ENCODE measurements at places on chromosomes 7 and 10.

DNA sequence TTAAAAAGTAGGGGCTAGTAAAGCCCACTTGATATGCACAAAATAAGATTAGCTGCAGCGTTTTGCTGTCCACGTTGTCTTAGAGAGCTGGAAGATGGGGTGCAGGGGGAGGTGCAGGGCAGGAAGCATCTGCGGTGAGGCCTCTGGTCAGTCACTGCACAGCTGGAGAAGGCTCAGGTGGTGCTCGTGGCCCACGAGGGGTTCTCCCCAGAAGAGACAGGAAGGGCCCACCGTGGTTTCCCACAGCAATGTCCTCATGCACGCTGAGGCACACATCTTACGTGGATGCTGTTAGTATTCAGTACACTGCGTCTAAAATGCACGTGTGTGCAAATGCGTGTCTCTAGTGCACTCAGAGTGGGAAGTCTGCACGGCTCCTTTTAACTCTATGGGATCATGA is 582.1 kb downstream of the PTPRN2 start:
- DNase-seq: no peak

- no peak for DNase-seq
These were observed 159.6 kb downstream of the NRP1 start for GRCh38 chr10:33174674-33175434.

- peak; percentile 65 for DNase-seq
These were observed 59.2 kb downstream of the ANLN start for GRCh38 chr7:36448781-36449379.

GRCh38 chr7:74284781-74285259 is 4.4 kb upstream of the CLIP2 start:
- DNase-seq: no peak

DNA sequence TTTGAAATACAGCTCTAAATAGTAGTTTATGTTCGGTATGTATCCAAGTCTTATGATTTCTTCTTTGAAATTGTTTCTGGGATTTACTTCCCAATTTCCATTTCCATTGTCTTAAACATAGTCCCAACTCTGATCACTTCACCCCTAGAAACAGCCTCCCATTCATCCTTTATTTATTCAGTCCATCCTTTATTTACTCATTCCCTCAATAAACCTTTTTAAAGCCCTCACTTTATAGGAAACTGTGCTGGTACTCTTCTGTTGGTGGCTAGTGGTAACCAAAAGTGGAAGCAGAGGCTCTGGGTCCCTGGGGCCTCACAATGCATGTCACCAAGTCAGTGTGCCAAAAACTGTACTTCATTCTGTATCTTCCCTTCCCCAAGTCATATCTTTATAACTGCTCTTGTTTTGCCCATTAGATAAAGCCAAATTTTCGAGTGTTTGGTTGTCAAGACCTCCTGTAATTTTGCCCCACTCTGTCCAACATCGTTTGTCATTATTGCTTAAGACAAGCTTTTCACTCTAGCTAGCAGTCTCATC is 3.9 kb upstream of the EPC1 start:
- DNase-seq: no peak

DNA sequence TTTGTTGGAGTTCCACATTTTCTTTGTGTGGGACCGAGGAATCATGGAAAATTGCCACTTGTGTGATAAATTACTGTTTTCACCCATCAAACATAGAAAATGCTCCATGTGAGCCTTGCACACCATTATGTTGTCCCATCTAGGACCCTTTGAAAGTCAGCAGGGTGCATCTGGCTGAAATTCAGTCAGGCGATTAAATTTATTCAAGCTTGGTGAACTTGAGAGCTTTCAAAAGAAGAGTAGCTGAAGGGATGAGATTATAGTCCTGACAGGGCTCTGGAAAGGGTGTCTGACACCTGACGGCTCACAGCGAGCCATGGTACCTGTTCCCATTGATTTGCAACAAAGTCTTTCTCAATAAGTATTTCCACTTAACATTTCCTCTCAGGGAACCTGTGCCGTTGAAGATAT is 399.7 kb upstream of the ETV1 start:
- no peak for DNase-seq

GRCh38 chr10:133235265-133235855 is 2.3 kb upstream of the VENTX start:
- no peak for DNase-seq

All from fibroblast of skin of scalp (primary cell).